ENCODE measurements at places on chromosomes 12 and 14.

- DNase-seq: no peak
Observed at GRCh38 chr14:24815543-24815942, 181.6 kb upstream of the GZMB start.

- DNase-seq: no peak
Observed at GRCh38 chr14:92470215-92470614, 43.4 kb upstream of the RIN3 start.

GRCh38 chr14:90756755-90757345, 59.4 kb downstream of the TTC7B start:
- DNase-seq: no peak

GRCh38 chr12:20599757-20600156, 95.4 kb upstream of the SLCO1C1 start:
- no peak for DNase-seq

DNA sequence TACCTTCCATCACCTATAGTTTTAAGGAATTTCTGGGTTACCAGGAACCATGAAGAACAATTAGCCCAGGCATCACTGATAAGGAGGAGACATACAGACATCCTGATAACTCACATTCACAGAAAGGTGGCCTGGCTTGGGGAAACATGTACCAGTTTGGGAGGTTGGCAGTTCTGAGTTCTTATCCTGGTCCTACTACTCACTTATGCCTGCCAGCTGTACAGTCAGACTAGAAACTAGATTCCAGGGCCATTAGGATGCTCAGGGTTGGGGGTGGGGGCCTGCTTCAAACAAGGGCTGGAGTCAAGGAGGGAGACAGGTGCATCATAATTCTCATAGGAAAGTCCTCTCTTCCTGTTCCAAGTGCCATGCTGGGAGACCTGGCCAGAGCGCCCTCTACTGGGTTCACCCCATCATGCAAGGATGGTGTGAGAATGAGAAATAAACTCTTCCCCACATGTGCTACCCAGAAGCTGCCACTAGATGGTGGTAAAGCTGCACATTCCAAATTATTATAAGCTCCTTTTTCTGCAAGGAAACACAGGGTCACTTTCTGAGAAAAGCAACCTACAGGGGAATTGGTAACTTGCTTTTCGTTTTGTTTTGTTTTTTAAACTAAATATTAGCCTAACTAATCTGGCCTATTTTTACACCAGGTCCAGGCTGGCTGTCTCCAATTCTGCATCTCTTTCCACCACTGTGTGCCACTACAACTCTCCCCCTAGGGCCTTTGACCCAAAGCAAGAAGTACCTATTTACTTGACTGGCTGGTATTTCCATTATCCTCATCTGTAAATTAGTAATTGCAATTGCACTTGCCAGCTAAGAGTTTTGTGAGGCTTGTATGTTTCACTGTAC, 14.5 kb downstream of the OAS2 start:
- DNase-seq: no peak

- no peak for DNase-seq
Observed at GRCh38 chr12:66735275-66735674, 56.4 kb upstream of the GRIP1 start.

DNA sequence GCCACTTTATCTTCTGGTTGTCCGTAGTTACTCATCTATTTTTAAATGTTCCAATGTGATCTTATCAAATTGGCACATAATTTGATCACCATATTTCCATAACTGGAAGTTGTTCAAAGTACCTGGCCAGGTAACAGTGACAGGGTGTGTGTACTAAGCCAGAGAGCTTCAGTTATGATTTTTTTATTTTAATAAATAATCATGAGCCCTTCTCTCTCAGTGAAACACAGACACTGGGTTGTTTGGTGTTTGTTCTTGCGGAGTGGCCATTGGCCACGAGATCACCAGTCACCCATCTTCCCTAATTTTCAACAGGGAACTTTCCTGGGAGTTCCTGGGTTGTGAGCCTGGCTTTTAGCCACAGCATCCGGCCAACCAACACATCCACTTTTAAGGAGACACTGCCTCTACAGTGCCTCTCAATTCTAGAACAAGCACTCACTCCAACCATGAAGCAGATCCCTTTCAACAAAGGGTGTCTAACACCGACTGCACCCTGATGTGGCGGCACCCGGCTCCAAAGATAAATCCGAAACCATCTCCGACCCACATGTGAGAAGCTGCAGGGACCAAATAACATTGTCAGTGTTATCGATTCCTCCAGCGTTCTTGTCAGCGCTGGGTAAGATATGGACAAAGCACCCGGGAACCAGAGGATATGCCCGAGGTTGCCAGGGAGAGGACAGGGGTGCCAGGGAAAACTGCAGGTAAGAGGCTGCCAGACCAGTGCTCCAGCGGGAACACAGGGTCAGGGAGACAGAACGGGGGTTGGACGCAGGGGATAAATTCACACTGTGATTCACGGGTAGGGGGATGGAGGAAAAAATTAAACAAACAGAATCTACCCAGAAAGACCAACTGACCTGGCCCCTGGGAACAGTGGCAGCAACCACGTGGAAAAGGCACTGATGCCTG, 49.9 kb downstream of the FOXN3 start:
- DNase-seq: no peak

GRCh38 chr14:57735276-57735675, 130.6 kb downstream of the SLC35F4 start:
- no peak for DNase-seq

DNA sequence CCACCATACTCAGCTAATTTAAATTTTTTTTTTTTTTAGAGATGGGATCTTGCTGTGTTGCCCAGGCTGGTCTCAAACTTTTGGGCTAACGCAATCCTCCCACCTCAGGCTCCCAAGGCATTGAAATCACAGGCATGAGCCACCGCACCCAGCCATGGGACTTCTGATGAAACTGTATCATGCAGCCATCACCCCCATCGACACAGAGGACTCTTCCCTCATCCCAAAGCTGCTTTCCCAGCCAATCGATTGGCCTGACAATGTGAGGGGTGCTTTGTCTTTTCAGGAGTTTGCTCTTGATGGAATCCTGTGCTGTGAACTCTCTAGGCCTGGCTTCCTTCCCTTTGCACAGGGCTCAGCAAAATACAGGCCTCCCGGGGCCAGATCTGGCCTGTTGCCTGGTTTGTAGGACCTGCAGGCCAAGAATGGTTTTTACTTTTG, 59.6 kb upstream of the NCOR2 start:
- no peak for DNase-seq

DNA sequence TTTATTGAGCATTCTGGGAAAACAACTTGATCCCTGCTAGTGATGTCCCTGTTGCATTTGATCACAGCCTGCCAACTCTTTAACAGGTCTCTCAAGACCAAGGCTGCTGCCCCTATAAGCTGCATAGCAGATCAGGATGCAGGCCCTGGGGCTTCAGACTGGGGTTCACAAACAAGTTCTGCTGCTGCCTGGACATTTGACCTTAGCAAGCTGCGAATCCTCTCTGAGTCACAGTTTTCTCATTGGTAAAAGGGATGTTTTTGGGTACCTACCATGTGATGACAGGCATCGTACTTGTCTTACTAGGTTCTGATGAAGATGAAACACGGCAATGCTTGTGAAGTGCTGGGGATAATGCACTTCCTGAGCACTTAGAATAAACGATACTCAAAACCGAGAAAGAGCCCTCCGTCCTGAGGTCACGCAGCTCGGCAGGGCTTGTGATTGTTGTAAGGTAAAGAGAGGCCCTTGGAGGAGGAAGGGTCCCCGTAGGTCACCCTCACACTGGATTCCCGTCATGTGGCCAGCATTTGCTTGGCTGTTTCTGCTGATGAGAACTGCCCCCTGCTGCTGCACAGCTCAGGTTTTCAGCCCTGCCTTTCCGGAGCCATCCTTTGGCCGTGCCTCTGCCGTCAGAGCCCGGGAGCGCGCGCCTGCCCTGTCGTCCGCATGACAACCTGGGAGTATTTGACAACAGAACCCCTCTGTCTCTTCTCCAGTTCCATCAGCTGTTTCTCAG, 39.1 kb downstream of the TSPAN9 start:
- DNase-seq: no peak

DNA sequence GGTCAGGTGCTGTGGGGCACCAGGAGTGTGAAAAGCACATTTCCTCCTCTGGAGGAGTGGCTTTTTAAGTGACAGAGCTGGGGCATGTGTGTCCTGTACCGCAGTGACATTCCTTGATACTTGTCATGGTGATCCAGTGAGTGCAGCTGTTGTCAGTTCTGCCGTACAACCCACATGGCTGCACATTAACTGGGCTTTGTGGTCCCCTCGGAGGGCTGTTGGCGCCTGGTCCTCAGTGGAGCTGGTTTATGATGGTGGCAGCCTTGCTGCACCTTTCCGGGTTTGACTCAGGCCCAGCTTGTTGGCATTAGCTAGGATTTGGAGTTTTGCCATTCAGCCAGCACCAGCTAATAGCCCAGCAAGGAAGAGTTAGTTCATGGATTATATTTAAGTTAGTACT, 77.0 kb downstream of the SLC25A47 start:
- DNase-seq: no peak

- no peak for DNase-seq
Observed at GRCh38 chr14:74653386-74654138, 41.5 kb upstream of the LTBP2 start.

DNA sequence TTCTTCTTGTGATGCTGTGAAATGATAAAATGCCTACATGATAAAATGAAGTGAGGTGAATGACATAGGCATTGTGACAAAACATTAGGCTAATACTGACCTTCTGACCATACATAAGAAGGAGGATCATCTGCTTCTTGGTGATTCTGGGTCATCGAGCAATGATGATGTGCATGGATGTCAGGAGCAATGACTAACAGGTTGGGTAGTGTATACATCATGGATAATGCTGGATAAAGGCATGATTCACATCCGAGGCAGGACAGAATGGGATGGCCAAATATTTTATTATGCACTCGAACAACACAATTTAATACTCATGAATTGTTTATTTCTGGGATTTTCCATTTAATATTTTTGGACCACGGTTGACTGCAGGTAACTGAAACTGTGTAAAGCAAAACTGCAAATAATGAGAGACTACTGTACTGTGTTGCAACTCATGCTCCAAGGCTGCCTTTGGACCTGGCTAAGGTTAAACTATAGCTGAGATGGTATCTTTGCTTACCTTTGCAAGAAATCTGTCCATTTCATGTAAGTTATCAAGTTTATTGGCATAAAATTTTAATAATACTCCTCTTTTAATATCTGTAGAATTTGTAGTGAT, 7.6 kb upstream of the SLC25A21 start:
- DNase-seq: no peak

DNA sequence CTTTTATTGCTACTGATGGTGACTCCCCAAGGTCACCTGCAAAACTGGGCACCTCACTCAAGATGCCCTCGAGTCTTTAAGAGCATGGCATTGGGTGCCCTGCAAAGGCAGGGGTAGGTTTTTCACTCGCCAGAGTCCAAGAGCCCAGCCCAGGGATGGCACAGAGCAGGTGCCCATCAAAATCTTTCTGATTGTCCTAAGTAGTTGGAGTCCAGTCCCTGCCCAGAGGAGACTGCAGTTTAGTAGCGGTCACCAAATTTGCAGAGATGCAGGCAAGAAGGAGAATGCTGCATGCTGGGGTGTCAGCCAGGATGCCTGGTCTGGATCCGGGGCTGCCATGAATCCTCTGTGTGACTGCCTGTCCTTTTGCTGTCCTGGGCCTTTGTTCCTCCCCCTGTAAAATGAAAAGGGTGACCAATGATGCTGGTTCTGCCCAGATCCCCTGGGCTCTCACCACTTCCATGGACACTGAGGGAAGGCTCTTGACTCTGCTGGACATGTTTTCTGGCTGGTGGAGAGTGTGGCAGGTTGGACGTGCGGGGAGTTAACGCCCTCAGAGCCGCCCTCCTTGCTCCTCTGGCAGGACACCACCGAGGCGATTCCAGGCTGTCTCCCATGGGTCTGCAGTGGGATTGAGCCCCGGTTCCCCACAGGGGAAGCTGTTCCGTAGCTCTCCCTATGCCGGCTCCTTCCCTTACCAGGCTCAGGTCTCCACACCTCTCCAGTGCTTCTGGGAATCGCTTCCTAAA, 41.3 kb downstream of the DLK1 start:
- no peak for DNase-seq

DNA sequence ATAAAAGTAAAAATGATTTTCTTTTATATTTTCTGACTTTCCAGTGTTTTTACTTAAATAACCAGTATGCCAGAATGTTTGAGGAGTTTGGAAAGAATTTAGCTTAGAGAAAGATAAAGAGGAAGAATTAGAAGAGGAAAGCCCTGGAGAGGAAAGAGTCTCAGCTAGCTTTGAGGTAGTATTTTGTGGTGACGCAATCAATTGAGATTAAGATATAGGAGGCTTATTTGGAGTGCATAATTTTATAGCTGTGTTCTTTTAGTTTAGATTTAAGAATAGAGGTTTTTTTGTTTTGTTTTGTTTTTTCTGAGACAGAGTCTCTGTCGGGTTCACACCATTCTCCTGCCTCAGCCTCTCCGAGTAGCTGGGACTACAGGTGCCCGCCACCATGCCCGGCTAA, 18.1 kb downstream of the CLEC2B start:
- DNase-seq: no peak

DNA sequence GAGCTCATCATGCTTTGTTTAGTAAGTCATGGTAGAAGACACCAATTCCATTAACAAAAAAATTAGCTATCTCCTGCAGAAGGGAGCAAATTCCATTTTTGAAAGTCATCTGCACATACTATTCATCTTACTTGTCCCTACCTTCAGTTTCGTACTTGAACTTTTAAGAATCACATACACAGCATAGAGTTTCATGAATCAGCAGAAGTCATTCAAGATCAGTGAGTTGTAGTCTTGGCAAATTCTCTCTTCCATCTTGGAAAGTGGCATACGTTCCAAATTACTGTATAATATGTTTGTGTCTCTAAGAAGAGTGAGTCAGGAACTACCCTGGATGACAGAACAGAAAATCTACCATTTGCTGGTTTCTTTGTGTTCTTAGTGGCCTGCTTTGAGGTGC, 14.1 kb downstream of the VRK1 start:
- no peak for DNase-seq

DNA sequence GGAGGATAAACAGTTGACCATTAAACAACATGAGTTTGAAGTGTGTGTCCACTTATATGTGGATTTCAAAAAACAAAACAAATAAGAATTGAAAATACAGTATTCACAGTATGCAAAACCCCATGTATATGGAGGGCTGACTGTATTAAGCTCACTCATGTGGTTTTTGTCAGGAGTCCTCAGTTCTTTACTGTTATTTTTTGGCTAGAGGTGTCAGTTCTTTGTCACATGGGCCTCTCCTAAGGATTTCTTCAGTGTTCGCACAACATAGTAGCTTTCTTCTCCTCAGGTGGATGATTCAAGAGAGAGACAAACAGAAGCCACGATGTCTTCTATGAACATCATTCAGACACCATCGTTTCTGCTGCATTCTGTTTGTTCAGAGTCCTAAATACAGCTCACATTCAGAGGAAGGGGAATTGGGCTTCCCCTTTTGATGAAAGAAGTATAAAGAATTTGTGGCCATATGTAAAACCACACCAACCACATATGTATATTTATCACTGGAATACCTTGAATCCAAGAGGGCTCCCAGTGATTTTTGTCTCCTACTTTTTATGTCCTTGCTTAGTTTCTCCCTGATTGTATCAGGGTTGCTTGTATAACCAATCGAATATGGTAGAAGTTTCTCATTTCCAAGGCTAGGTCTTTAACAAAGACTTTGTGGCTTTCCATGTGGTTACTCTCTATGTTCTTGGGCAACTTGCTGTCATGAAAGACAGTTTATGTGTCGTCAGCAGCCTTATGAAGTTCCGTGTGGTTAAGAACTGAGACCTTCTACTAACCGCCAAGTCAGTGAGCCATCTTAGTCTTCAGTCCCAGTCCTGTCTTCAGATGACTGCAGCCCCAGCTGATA, 18.9 kb downstream of the MNAT1 start:
- peak; percentile 58 for DNase-seq

- no peak for DNase-seq
Observed at GRCh38 chr14:94685681-94686485, 73.7 kb downstream of the SERPINA3 start.
